Fibroblast of the conjunctiva (primary cell): ENCODE measurements at places on chromosomes 12 and 14.

DNA sequence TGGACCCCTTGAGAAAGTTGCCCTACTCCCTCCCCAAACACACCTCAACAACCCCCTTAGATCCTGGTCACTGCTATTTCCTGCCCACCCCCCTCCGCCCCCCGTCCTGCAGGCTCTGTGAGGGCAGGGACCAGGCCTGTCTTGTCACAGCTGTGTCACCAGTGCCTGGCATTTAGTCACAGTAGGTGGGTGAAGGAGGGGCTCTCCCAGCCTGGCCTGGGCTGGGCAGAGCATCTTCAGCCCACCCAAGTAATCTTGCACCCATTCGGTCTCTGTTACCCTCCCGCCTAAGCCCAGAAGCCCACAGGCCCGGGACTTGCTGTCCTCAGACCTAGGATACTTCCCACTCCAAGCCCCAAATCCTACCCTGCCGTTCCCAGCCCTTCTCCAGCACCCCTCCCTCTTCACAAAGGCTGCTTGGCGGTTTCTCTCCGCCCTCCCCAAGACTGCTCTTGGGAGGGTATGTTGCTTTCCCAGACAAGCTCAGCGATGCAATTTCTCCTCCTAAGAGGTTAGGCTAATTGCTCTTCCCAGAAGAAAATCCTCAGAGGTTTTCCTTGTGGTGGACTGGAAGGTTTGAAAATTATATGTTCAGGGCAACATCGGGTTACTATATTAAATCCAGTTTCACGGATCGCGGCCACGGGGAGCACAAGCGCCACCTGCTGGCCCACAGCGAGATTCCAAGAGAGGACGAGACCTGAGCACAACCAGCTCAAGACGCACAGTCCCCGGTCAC is 50.8 kb upstream of the ZFP36L1 start:
- peak; percentile 51 for DNase-seq

DNA sequence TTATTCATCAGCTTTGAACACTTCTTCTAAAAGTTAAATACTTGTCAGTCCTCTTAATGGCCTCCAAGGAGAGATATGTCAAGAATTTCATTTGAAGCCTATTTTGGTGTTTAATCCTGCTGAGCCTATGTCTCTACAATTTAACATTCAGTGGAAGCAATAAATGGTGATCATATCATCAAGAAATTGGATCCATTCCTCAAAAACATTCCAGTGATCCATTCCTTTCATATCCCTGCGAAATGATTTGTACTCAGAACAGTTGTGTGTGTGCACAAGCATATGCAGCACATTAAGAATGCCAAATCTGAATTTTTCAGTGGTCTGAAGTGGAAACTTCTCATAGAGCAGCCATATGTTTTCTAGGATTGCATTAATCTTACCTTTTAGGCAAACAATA is 373.7 kb upstream of the SYT1 start:
- no peak for DNase-seq

- DNase-seq = no peak
Measured at GRCh38 chr14:32669391-32669790, 269.3 kb upstream of the NPAS3 start.

DNA sequence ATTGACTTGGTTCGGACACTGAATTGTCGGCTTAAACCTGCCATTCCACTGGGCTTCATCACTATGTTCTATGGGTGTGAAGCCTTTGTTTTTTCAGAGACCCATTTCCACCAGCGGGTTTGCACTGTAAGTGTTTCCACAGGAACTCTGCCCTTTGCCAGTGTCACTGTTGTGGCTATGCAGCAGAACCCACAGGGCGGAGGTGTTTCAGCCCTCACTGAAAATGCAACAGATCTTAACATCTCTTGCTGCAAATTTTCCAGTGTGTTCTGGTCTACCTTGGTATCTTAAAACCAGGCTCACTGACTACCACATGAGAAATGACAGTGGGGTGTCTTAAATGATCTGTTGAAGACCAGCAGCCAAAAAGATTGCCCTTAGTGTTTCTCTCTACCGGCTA is 21.1 kb downstream of the PRKCH start:
- DNase-seq = no peak

- DNase-seq = no peak
Measured at GRCh38 chr12:101582937-101583336, 11.8 kb upstream of the MYBPC1 start.

GRCh38 chr12:77648716-77649115 is 182.0 kb upstream of the NAV3 start:
- peak; percentile 6 for DNase-seq
